ENCODE measurements at places on chromosomes 1 and 21.

GRCh38 chr1:94093996-94094395 is 27.0 kb downstream of the ABCA4 start:
- DNase-seq, result no peak

- DNase-seq, result no peak
Measured at GRCh38 chr1:181112071-181112929, 23.8 kb downstream of the IER5 start.

GRCh38 chr1:100730130-100730529 is 10.6 kb downstream of the VCAM1 start:
- no peak for DNase-seq

DNA sequence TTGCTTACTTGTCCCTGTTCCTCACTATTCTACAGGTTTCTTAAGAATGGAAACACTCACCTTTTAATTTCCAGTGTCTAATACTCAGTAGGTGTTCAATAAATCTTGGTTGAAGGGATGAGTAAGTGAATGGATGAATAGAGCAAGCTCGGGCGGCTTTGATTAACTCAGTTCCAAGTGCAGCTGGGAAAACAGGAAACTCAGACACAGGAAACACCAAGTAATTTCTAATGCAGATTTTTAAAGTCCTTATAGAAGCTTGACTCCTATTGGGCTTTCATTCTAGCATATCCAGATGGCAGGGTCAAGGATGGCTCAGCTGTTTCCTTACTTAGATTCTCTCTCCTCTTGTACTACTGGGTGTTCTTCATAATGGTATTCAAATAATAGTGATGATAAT is 14.0 kb downstream of the CAMK1G start:
- DNase-seq, result no peak

DNA sequence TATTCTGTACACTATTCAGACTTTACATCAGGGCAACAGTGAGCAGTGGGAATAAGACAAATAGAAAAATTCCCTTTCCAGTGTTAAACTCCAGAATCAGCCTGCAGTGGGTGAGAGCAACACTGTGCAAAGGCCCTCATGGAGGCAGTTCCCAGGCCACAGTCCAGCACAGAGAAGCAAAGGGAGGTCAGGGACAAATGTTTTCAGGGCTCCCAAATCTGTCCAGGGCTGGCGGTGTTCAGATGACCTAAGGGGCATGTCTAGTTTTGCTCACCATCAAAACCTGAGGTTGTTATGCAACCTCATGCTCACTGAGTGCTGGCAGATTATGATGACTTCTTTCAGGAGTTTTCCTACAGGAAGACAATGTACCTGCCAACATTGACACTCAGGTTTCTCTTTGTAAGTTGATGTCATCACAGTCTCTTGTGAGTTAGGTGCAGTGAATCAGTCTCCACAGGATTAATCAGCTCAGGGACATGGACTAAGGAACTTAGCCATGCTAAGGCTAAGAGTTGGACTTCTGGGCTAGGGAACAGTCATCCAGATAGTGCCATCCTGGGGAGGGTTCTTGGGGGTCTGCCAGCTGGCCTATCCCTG is 3.6 kb upstream of the LCE5A start:
- no peak for DNase-seq

- no peak for DNase-seq
Measured at GRCh38 chr1:56345831-56346230, 233.5 kb downstream of the PLPP3 start.

DNA sequence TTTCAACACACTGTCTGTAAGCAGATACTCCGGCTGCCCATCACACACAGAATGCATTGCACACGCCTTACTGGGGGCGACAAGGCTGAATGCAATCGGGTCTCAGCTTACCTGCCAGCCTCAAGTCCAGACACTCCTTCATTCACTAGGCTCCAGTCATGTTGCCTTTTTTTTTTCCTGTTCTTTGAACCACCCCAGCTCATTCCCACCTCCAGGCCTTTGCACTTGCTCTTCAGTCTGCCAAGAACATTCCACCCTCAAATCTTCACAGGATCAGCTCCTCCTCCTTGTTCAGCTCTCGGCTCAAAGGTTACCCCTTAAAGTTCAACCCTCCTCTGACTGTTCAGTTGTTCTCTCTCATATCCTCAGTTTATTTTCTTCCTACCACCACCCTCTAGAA is 181.9 kb upstream of the ESRRG start:
- DNase-seq, result no peak

DNA sequence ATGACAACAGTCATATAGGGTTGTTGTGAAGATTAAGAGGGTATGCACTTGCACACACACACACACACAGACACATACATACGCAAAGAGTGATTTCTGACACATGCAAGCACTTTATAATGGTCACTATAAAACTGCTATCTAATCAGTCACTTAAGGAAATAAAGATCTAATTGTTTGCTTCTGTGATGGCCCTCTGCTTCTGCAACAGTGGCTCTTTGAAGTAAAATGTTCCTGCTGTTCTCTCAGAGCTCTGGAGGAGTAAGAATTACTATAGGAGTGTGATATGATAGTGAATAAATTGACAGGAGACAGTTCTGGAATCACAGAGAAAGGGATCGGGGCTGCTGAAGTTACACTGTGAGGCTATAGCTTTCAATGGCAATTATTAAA is 494.5 kb upstream of the B3GALT2 start:
- DNase-seq, result no peak

GRCh38 chr1:223748405-223748772 is 36.0 kb downstream of the CAPN2 start:
- no peak for DNase-seq

DNA sequence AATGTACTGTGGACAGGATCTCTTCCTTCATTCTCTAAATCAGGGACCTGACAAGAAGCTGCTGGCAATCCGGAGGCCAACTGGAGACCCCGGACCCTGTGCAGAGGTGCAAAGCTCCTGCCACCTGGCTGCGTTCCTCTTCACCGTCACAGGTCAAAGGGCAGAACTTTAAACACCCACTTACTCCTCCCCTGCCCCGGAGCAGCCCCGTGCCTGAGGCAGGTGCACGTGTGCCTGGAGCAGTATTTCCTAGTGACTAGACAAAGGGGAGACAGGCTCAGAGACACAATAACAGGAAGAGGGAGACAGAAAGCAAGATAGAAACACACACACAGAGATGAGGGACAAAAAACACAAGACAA is 6.6 kb upstream of the PIGC start:
- DNase-seq, result no peak

GRCh38 chr1:65404941-65405340 is 15.5 kb upstream of the LEPR start:
- DNase-seq, result no peak

DNA sequence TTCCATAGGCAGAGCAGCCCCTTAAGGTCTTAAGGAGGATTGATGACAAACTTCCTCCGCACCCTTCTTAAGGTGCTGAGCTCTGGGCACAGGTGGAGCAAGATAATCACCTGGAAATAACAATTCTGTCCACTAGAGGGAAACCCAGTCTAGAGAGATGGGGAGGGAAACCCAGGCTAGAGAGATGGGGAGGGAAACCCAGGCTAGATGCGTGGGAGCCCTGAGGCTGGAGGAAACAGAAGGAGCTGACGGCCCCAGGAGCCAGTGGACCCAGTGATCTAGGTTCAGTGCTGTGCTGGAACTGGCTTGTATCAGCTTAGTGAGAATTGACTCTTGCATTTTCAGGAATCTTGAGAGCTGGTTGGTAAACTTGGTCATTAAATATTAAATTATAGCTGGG is 17.8 kb upstream of the MYCL start:
- peak; percentile 23 for DNase-seq

GRCh38 chr1:119626011-119626545 is 22.0 kb downstream of the ZNF697 start:
- no peak for DNase-seq

GRCh38 chr1:172381946-172382345 is 38.5 kb upstream of the C1orf105 start:
- no peak for DNase-seq

DNA sequence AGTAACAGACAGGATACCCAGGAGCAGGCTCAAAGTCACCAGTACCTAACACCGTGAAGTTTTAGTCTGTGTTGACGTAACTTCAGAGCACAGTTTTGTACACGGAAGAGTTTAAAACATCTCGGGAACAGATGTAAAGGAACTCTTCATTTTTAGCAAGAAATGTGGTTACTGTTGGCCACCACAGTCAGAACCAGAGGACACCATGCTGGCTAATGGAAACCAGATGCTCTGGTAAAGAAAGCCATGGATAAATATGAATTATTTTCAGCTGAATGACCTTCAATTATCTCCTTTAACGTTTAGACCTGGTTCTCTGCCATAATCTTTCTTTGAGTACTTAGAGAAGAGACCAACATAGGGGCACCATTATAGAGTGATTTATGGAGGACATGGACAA is 115.9 kb downstream of the NTMT2 start:
- DNase-seq, result no peak

DNA sequence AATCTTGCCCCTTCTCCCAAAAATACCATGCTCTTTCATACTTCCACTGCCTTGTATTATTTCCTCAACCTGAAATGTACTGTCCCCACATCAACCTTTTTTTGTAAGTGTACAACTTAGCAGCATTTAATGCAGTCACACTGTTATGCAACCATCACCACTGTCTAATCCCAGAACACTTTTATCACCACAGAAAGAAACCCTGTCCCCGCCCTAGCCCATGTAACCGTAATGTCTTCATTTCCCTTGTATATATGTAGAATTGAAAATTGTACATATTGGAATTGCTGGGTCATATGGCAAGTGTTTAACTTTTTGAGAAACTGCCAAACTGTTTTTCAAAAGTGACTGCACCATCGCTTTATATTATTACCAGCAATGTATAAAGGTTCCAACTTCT is 37.4 kb downstream of the PTP4A2 start:
- DNase-seq, result no peak

- peak; percentile 50 for DNase-seq
Measured at GRCh38 chr1:153963850-153964331, 554 bp upstream of the SLC39A1 start.

- DNase-seq, result peak; percentile 89
Measured at GRCh38 chr21:39387461-39388037, 38.7 kb upstream of the HMGN1 start.

GRCh38 chr1:107139833-107140702 is 771 bp upstream of the NTNG1 start:
- peak; percentile 18 for DNase-seq

- DNase-seq, result no peak
Measured at GRCh38 chr1:203199816-203200571, 13.5 kb upstream of the CHI3L1 start.

DNA sequence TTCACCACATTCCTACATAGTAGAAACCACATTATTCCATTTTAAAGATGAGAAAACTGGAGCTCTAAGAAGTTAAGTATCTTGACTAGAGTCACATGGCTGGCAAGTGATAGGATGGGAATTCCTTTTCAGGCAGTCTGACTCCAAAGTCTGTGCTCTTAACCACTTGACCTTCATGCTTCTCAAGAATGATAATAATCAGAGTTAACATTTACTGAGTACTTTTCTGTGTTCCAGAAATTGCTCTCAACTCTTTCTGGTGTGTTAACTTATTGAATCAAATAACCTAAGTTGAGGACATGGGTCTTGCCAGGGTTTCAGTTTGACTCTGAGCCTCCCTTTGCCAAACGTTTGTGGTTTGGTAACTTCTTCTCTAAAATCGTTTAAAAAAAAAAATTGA is 169.4 kb downstream of the RASAL2 start:
- DNase-seq, result no peak

DNA sequence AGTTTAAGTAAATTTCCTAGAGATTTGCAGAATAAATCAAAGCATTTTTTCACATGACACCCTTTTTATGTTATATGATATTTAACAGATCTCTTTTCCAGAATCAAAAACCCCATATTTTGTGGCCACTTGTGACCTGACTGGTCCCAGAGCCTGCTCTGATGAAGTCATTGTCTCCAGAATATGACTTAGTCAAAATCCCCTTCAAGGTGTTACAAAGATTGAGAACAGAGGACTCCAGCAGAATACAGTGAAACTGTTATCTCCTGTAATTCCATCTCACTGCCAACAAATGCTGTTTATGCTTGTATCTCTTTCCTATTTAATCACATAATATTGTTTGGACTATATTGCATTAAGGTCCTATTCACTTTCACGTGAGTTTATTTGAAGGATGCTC is 25.6 kb downstream of the RGS1 start:
- DNase-seq, result no peak

Measured in progenitor cell of endocrine pancreas (in vitro differentiated cells).